CD4-positive, alpha-beta T cell treated with Interleukin-17A for 4 hours (primary cell): ENCODE measurements at places on chromosomes 2 and 18.
A peak's percentile ranks its signal among the peaks of the same experiment; 100 is the strongest.

DNA sequence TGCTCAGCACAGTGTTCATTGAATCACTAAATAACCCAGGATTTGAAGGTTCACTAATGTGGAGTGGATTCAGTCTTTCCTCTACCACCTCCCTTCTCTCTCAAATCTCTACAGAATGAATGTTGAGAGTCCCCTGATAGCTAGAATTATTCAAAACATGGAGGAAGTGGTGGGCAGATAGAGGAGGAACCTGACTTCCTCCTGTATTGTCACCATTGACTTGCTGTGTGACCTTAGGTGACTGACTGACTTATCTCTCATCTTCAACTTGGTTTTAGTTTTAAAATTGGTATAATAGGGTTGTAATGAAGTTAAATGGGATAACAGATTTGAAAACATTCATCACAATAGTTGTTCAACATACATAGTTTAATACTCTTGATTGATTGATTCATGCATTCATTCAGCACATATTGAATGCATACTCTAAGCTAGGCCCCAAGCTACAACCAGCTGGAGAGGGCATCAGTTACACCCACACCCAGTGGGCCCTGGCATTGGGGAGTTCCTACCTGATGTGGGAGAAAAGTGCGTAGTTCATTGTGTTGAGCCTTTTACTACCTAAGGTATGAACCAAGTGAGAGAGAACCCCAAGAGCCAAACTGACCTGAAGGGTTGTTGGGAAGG, 96.0 kb downstream of the WDR7 start:
- no peak for DNase-seq

DNA sequence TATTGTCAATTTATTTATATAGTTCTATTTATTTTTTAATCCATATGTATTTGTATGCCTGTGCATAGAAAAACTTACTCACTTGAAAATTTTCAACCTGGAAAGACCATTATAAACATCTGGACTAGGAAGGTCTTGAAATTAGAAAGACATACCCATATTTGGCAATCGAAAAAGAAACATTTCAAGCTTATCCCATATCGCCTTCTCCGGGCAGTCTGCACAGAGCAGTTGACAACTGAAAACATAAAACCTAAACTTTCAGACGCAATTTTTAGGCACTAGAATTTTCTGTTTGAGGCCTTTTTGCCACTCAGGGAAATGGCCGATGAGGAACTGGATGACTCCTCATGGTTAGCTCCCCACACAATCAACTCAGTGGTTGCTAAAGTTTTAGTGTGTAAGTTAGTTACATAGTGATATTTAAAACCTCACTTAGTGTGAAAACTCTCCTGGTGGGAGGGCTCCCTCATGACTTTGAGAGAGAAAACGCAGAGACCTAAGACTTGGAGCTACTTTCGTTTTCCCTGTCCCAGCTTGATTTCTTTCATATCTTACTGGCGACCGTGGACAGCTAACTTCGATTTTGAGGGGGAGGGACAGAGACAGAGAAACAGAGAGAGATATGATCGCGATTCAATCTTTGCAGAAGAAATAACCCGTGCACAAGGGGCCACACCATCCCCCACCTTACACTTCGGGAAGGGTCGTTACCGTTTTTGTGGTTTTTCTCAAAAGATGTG, 3.2 kb upstream of the HOXD12 start:
- DNase-seq, result no peak

GRCh38 chr2:73736378-73736777, 767 bp downstream of the TPRKB start:
- DNase-seq, result no peak

GRCh38 chr2:3952866-3953516, 249.6 kb downstream of the DCDC2C start:
- DNase-seq, result no peak

- no peak for DNase-seq
These were observed 1615.2 kb upstream of the ACVR2A start for GRCh38 chr2:146229508-146230155.

DNA sequence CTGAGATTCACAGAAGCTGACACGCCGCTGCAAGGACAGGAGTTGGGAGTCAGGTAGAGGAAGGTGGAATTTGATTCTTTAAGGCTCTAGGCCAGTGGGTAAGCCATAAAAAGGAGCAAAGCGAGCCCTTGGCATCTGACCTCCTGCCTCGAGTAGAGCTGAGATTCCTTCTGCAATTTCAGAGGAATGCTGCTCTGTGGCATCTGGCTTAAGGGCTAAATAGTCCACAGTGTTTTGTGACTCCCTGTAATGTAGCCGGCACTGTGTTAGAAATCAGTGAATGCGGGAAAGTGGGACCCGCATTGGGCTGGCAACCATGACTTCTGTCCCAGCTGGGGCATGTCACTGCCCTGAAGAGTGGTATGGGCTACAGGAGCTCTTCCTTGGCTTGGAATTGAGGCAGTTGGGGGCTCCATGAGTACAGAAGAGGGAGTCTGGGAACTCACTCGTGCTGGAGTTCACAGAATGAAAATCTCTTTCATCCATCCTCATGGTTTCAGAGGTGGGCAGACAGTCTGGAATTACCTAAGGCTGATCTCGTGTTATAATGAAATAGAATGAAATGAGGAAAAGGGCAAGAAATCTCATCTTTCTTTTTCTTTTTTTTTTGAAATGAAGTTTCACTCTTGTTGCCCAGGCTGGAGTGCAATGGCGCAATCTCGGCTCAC, 12.7 kb upstream of the MYCN start:
- no peak for DNase-seq

- DNase-seq, result no peak
These were observed 477.5 kb upstream of the MYT1L start for GRCh38 chr2:2808551-2809058.

GRCh38 chr18:9684881-9685614, 23.1 kb upstream of the RAB31 start:
- DNase-seq, result no peak

DNA sequence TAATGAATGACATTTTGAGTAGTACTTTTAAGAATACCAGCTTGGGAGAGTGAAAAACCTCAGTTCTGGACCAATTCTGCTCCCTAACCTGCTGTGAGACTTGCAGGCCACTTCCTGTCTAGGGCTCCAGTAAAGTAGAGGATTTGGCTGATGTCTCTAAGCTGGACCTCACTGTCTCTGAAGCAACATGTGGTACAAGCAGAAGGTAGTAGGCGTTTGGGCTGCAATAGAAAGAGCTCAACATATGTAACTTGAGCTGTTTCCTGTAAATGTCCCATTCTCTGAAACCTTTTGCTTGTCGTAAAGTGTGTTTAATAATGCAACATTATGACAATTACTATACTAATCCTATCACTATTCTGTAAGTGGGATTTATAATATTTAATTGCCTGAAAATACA, 213.1 kb downstream of the MYO3B start:
- DNase-seq, result no peak

- DNase-seq, result no peak
These were observed 15.3 kb upstream of the THSD7B start for GRCh38 chr2:136750065-136750464.

DNA sequence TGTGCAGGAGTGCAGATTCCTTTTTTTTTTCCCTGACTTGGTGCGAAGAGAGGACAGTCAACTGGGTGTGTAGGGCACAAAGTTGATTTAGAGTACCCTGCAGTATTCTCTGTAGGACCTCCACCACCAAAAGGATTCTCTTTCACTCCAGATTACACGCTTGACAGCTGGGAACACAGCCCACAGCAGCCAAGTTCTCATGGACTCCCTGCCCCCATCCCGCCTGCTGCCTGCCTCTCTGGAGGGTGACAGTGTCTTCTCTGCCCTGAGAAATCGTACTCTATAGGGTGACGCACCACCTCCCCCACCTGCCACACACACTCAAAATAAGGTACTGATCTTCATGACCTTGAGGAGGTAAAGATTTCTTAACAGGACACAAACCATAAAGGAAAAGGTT, 26.6 kb upstream of the IHH start:
- no peak for DNase-seq

- peak; percentile 25 for DNase-seq
These were observed 9.7 kb upstream of the WNT10A start for GRCh38 chr2:218870984-218871344.

GRCh38 chr2:178110681-178111080, 1.6 kb upstream of the RBM45 start:
- DNase-seq, result no peak

- DNase-seq, result no peak
These were observed 266.7 kb downstream of the METTL4 start for GRCh38 chr18:2304378-2305175.

GRCh38 chr18:50839341-50839740, 19.5 kb upstream of the MRO start:
- DNase-seq, result no peak

GRCh38 chr2:54081574-54081973, 33.8 kb upstream of the ACYP2 start:
- DNase-seq, result no peak

DNA sequence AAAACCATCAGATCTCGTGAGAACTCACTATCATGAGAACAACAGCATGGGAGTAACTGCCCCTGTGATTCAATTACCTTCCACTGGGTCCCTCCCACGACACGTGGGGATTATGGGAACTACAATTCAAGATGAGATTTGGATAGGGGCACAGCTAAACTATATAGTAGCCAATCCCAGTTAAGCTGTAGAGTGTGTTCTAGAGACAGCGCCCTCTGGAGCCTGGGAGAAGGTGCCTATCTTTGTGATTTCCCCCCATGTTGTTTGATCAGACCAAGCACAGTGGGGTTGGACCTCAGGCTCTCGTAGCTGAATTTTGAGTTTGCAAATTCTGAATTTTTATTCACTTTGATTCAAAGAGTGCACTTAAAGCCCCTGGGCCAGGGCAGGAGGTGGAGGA, 108.2 kb upstream of the TWIST2 start:
- DNase-seq, result no peak

DNA sequence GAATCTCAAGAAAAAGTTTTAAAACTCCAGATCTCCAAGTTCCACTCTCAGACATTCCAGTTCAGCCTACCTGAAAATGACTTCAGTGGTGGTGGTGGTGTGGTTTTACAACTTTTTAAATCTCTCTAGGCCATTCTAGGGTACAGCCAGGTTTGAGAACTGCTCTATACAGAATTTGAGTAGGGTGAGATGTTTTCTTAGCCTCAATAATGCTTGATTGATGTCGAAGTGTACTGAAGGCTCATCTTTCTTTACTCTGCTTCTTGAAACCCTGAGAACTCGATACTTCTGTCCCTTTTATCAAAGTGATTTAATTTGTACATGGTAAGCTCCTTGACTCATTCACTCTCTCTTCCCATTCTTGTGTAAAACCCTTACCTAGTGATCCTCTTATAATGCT, 143.8 kb downstream of the FAM124B start:
- DNase-seq, result no peak

GRCh38 chr2:162085090-162085891, 11.3 kb upstream of the DPP4 start:
- DNase-seq, result no peak
